ENCODE measurements at places on chromosomes 7 and 10. TPM values are rescaled to one million over a fixed set of nuclear protein-coding genes. Genes with fewer than 3 reads are reported as not detected.

- no peak for DNase-seq
Measured at GRCh38 chr7:66643395-66643794, 14.7 kb downstream of the KCTD7 start.

DNA sequence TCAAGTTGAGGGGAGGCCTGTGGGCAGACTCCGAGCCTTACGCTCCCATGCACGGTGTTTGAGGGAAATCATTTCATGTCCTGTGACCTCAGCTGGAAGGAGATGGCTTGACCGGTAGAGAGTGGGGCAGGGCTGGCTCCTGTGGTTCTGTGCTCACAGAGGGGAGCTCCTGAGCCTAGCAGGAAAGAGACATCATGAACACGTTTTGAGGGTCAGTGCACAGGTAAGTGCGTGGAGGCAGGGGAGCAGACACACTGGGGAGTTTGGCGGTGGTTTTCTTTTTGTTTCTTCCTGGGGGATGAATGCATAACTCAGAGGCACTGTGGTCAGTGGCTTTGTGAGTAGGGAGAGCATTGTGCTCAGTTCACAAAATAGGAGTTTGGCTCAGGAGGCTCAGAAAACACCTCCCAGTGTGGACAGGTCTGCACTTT lies 22.5 kb downstream of the ADCY1 start:
- DNase-seq: no peak

Gene ELFN1
- not detected for total RNA-seq

DNA sequence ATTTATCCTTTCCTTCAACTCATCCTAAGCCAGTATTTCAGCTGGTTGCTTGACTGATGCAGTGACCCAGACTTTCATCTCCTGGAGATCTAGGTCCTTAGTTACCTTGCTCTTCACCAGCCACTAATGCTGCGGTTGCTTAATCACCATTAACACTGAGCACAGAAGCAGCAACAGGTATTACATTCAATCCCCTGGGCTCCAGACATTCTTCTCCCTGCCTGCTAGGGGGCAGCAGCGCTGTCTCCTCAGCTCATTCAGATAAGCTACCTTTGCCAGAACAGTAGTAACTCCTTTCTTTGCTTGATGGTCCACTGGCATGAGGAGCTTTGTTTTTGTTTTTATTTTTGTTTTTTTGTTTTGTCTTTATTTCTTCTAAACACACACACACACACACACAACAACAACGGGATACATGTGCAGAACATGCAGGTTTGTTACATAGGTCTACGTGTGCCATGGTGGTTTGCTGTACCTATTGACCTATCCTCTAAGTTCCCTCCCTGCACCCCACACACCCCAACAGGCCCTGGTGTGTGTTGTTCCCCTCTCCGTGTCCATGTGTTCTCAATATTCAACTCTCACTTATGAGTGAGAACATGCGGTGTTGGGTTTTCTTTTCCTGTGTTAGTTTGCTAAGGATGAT lies 1043.2 kb upstream of the C7orf33 start:
- DNase-seq: no peak

All from activated B cell treated with CpG ODN at 0.5 μM for 24 hours (primary cell).